ENCODE measurements at places on chromosomes 1 and 21.

- DNase-seq: no peak
Measured at GRCh38 chr1:121413821-121414220, 229.0 kb downstream of the SRGAP2C start.

- no peak for DNase-seq
Measured at GRCh38 chr21:15058854-15059263, 5.9 kb downstream of the NRIP1 start.

DNA sequence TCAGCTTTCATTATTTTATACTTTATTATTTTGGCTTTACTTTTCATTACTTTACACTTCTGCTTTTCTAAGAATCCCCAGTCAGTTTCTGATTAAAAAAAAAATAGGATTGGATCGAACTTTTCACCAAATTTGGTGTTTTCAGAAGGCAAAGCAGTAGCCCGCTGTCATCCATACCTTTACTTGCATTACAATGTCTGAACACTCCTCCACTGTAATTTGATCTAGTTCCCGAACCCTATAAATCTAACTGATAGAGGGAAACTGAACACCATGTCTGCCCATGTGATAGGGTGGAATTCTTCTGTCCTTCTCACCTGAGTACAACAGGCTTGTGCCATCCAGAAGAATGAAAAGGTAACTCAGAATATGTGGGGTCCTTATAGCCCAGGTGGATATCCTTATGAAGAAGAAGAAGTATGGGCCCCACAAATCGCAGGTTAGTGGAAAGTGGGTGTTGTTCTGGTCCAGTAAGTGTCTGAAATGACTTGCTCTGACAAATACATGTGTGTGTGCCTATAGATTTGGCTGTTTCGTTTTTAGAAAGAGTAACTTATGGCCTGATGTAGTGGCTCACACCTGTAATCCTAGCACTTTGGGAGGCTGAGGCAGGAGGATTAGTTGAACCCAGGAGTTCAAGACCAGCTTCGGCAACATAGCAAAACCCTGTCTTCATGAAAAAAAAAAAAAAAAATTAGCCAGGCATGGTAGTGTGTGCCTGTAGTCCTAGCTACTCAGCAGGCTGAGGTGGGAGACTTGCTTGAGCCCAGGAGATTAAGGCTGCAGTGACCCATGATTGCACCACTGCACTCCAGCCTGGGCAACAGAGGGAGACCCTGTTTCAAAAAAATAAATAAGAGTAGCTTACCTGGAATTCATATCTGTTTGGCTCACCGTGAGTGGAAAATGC lies 26.6 kb upstream of the CDC14A start:
- no peak for DNase-seq

DNA sequence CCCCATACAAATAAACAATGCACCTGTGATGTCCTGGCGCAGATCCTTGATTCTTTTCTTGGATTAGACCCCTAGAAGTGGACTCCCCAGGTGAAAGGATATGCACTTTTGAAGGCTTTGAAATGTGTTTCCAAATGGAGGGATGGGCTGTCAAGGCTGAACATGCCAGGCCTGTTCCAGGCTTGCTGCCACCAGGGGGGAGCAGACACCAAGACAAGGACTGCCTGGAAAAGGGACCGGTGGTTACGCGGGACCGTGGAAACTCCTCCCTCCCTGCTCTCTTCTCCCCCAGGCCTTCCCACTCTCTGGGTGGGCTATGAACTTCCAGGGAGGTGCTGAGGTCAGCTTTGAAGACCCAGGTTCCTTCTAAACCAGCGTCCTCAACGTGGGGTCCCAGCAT lies 12.7 kb downstream of the C1QB start:
- no peak for DNase-seq

DNA sequence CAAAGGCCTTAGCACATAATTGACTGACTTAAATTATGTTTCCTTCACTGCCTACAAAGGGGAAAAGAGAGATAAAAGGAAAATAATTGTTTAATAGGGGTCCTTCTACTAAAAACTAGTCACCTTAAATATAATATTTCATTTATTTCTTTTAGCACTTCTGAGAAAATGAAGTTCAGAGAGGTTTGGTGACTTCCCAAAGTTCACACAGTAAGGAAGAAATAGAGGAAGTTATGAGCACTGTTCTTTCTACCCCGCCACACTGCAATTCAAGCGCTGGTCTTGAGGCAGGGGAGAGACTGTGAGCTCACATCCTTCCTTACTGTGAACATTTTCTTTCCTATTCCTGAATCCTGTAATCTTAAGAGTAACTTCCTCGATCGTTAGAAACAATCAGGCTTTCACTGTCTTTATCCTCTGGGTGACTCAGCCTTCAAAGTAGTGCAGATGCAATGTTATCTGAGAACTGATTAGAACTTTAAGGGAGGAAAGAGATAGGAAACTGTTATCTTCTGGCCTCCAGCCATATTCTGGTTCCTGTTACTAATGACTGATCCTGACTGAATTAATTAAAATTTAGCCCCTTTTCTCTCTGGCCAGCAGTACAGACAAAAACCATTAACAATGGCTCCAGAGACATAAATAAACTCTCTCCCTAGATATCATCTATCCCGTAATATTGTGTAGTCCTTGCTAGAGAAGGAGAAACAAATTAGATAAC lies 6.8 kb downstream of the RGS5 start:
- no peak for DNase-seq

GRCh38 chr1:33944846-33945245 lies 81.0 kb downstream of the HMGB4 start:
- no peak for DNase-seq

DNA sequence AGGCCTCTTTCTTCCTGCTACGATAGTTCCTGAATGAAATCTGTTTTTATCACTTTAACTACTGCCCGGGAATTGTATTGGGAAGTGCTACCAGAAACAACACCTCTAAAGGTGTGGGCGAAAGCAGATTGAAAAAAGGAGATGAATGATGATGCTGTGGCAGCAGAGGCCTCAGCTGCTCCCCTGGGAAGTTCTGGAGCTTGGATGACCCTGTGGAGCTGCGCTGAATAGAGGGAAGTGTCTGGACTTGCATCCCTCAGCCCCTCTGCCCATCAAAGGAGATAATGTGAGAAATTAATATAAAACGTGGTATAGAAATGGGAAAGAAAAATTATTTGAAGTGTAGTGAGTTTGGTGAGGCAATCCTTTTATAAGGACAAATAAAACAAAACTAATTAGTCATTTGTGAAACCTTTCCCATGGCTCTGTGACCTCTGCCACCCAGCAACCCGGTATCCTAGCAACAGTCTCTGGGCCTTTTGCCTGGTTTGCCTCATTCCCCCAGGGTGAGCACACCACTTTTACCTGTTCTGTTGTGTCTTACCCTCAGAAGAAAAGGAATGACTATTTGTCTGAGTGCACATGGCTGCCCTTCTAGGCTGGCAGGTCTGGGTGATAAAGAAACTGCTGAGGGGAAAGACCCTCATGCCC lies 21.3 kb downstream of the OVAAL start:
- DNase-seq: no peak

DNA sequence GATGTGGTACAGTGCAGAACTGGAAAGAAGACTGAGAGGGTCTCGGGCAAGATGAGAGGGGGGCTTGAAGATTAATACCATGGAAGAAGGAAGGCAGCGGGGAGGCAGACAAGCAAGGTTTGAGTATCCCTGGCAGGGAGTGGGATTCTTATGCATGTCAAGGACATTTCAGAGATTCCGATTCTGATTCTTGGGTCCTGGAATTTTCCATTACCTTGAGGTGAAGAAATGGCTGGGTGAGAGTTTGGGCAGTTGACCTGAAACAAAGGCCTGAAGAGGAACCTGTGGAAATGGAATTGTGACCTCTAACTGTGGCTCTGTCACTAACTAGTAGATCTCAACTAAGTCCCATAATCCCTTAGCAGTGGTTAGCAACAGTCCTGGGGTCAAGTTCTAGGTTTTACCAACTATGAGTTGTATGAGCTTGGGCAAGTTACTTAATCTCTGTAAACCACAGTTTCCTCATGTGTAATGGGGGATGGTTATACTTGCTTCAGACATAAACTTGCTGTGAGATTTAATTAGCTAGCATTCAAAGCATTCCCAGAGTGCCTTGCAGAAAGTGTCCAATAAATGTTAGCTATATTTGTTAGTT lies 8.6 kb upstream of the ACTN2 start:
- no peak for DNase-seq

GRCh38 chr1:29258189-29258975 lies 22.1 kb downstream of the PTPRU start:
- DNase-seq: no peak

DNA sequence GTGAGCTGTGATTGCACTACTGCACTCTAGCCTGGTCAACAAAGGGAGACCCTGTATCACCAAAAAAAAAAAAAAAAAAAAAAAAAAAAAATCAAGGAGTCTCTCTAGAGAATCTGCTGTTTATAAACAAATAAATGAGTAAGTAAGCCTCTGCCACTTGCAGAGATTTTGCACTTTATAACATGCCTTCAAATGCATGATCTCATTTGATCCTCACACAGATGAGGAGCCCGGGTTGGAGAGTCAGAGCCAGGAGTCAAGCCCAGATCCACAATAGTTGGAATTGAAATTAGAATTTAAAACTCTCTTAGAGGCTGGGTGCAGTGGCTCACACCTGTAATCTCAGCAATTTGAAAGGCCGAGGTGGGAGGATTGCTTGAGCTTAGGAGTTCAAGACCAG lies 4.0 kb downstream of the PRELP start:
- DNase-seq: no peak

DNA sequence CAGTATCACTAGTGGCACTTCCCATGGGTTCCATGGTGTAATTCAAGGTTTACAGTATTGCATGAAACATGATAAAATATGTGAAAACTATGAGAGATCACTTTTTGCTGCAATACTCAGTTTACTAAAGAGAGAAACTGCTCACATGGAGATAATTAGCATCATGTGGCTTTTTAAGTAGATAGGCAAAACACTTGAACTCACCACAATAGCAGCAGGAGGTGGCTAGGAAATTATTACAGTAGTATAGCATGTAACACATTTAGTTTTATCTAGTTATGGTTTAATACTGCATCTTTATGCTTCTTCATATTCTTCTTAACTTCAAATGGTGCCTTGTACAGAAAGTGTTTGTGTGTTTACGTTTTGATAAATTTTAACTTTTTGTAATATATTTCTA lies 698.5 kb upstream of the BRINP3 start:
- no peak for DNase-seq

DNA sequence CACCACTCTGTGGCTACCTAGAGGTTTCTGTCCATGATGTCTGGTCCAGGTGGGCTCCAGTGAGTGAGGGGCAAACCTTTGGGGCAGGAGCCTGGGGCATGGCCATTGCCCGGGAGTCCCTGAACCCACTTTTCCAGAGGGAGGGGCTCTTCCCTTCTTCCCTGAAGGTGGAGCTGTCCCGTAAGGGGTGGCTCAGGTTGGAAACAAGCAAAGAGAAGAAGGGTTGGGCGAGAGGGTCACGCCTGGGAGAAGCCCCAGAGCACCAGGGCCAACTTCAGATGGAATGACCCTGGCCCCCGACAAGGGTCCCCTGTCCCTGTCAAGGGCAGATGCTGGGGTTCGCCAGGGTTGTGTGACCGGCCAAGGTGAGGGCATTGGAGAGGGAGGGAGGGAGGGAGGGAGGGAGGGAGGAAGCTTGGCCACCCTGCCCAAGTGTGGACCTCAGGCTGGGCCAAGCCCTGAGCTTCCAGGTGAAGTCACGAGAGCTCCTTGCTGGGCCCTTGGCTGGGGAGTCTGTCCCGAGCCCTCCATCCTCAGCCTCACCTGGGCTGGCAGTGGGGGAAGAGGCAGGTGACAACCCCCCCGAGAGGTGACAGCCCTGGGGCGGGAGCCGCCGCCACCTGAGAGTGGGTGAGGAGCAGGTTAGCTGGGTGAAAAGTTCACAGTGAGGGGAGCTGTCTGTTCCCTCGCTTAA lies 69.6 kb downstream of the DHRS3 start:
- no peak for DNase-seq

DNA sequence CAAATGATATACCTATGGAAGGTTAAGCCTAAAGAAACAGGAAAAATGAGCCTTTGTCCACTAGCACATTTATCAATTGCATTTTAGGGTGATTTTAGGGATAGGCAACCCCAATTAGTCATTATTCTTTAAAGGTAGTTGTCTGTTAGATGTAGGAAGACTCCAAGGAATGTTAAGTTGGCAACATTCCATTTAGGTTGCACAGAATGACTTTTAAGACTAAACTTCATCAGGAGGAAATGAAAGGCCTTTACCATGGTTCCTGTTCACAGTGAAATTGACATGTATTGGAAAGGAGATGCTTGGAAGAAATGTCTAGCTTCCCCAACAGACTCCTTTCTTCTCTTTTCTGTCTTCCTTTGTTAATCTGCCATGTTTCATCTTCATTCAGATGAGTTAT lies 1.6 kb upstream of the APOBEC4 start:
- no peak for DNase-seq

DNA sequence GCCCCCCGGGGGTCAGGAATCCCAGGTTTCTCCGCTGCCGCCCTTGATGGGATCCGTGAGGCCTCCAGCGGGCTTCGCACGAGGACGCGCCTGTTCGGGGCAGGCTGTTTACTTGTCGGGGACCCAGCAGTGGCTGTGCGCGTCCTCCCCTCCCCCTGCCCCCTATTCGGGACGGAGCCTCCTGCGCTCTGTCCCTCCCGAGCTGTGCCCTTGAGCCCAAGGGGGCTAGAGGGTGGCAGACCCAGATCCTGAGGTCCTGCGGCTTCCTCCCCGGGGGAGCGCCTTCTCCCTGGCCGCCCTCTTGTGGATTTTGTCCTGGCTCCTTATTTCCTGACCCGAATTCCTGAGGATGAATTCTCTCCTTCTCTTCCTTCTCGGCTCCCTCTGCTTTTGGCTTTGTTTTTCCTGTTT lies 38.4 kb downstream of the PIK3CD start:
- no peak for DNase-seq

DNA sequence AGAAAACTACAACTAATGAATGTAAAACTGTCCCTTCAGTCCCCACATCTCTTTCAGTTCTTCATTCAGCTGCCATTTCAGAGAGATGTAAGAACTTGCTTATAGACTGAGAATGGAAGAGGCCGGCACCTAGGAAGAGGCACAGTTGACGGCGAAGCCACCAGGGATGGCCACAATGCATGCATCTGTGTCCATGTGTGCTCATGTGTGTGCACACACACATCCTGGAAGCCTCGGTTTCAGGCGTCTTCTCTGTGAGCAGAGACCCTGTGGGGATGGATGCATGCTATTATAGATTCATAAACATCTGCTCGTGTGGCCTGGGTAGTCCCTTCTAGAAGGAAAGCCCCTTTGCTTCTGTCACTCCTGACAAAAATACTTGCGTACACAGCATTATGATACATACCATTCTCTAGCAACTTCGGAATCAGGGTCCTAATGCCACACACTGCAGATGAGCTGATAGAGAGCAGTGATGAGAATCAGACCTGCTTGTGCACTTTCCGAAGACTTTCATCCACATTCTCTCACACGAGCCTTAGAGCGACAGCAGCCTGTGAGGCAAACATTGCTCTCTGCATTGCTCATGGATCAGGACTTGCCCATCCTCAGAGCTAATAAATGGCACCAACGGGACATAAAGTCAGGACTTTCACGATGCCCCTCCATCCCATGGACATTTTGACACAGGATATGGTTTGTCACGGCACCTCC lies 12.4 kb upstream of the GPR61 start:
- no peak for DNase-seq

DNA sequence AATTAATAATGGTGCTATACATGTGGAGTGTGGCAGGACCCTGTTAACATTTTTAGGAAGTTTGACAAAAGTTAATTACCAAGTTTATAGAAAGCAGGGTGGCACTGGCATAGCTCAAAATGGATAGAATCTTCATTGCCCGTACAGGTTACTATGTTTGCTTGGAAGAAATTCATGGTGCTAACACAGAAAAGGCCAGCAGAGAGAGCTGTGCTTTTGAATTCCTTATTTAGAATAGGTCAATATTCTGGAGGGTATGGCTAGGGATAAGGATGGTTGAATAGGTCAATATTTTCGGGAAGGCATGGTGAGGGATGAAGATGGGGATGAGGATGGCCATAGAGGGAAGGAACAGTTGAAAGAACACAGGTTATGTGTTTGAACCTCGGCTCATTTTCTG lies 345.1 kb downstream of the LMO4 start:
- DNase-seq: no peak

All from activated naive CD8-positive, alpha-beta T cell treated with anti-CD3 and anti-CD28 coated beads, Interleukin-2, amount 50 U/mL, for 16 hours (primary cell).